ENCODE measurements at places on chromosomes 1 and 21.
A peak's percentile ranks its signal among the peaks of the same experiment; 100 is the strongest.

- DNase-seq = no peak
Observed at GRCh38 chr1:156517748-156518147, 17.2 kb upstream of the MEF2D start.

DNA sequence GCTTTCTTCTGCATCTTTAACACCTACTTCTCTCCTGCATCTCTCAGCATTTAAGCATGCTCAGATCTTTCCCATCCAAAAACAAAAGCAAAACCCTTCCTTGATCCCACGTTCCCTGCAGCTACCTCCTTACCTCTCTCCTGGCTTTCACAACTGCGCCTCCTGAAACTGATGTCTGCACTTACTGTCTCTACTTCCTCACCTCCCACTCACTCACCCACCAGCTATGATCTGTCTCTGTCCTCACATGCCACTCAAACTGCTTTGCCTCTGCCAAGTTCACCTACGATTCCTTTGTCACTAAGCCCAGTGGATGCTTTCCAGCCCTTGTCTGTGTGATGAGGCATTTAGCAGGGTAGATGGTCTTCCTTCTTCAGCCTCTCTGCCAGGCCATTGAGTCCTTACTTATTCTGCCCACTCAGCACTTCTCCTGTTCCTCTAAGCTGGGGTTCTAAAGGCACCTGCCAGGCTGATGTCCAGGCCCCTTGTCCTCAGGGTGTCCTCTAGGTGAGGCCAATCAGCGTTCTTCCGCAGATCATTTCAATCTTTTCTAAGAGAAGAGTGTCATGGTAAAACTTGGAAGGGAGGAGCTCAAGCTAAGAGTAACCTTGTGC is 10.0 kb upstream of the GJB3 start:
- DNase-seq = no peak

- DNase-seq = peak; percentile 4
Observed at GRCh38 chr1:75908717-75909152, 23.5 kb downstream of the ASB17 start.

GRCh38 chr1:8002329-8002910 is 23.7 kb downstream of the ERRFI1 start:
- no peak for DNase-seq

GRCh38 chr1:176964687-176965086 is 199.8 kb downstream of the ASTN1 start:
- no peak for DNase-seq

DNA sequence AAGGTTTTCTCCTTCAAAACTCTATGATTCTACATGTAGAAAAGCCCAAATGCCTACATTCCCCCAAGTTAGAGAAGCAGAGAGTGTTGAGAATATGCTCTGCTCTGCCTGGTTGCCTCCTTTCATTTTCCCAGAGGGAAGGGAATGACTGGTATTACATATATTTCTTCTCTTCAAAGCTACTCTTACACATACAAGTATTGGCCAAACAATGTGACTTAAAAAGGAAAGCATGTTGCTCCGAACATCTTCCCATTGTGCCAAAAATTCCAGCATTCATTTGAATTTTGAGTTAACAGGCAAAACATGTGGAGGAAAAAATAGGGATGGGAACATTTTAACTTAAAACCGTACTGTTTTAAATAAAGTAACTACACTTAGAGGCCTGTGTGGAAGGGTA is 125.2 kb downstream of the COQ8A start:
- DNase-seq = no peak

- DNase-seq = no peak
Observed at GRCh38 chr1:22115286-22115685, 27.6 kb downstream of the WNT4 start.

DNA sequence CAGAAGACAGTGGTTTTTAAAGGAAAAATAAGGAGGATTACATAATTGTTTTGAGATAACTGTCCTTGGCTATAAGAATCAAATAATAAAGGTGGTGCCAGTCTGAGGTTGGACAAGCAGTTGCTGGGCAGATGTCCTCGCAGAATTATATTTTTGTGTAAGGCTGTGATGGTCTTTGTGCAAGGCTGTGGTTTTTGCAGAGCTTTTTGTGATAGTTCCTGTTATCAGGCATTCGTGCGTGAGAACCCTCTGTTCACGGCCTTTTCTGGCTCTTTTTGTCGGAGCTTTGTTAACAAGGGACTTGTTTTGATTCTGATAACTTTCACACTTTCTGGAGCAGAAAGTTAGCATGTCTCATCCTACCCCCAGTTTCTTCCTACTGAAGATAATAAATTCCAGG is 33.4 kb downstream of the SH3BP5L start:
- no peak for DNase-seq

DNA sequence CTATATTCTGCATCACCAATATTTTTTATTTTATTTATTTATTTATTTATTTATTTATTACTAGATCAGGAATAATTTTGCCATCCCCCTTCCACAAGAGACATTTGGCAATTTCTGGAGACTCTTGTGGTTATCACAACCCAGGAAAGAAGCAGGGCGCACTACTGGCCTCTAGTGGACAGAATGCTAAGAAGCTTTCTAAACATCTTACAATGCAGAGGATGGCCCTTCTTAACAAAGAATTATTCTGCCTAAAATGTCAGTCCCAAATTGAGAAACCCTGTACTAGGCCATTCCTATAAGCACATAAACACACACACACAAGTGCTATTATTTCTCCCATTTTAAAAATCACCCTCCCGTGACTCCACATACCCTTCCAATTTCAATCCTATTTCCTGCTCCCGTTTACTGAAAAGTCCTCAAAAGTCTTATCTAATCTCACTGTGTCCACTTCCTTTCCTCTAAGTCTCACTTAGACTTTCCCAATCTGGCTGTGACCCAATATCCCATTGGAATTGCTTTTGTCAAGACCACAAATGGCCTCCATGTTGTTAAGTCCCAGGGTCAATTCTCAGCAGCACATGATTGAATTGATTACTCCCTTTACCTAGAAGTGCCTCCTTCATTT is 43.7 kb upstream of the RNF11 start:
- peak; percentile 32 for DNase-seq
